ENCODE measurements at places on chromosomes 5 and 9.
A peak's percentile ranks its signal among the peaks of the same experiment; 100 is the strongest.

GRCh38 chr9:121960665-121961064, 132.4 kb downstream of the TTLL11 start:
- DNase-seq, result no peak

- DNase-seq, result peak; percentile 72
Observed at GRCh38 chr5:146340260-146341081, 1.8 kb downstream of the POU4F3 start.

- no peak for DNase-seq
Observed at GRCh38 chr9:107881626-107882300, 392.2 kb upstream of the KLF4 start.

DNA sequence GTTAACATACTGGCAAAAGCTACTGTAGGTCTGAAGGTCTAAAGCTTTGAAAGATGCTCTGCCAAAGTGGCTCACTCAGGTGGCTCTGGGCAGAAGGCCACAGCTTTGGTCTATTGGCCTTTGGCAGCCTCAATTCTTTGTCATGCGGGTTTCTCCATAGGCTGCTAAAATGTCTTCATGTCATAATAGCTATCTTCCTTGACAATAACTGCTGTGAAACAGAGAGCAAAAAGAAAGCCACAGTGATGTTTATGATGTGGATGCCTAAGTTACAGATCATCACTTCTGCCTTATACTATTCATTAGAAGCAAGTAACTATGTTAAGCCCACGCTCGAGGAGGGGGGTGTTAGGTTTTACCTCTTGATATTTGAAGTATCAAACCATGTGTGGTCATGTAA, 906.1 kb upstream of the CDH9 start:
- DNase-seq, result no peak

GRCh38 chr9:97176206-97176605, 131.3 kb upstream of the CCDC180 start:
- no peak for DNase-seq

DNA sequence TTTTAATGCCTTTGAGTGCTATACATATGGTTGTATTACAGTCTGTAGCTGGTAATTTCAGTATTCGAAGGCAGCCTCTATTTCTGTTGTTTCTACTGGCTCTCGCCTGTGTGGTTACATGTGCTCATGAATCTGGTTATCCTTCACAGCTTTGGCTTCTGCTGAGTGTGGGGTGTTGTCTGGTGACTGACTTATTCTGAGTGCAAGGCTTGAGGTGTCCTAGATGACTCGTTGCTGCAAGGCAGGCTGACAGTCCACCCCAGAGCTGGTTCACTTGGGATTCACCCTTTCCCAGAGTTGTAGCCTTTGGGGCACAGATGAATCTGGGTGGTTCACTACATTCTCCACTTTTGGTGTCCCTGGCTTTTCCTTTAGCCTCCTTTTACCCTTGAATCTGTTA, 41.4 kb downstream of the PDE8B start:
- no peak for DNase-seq

- DNase-seq, result no peak
Observed at GRCh38 chr9:70607926-70608325, 193.5 kb upstream of the KLF9 start.

DNA sequence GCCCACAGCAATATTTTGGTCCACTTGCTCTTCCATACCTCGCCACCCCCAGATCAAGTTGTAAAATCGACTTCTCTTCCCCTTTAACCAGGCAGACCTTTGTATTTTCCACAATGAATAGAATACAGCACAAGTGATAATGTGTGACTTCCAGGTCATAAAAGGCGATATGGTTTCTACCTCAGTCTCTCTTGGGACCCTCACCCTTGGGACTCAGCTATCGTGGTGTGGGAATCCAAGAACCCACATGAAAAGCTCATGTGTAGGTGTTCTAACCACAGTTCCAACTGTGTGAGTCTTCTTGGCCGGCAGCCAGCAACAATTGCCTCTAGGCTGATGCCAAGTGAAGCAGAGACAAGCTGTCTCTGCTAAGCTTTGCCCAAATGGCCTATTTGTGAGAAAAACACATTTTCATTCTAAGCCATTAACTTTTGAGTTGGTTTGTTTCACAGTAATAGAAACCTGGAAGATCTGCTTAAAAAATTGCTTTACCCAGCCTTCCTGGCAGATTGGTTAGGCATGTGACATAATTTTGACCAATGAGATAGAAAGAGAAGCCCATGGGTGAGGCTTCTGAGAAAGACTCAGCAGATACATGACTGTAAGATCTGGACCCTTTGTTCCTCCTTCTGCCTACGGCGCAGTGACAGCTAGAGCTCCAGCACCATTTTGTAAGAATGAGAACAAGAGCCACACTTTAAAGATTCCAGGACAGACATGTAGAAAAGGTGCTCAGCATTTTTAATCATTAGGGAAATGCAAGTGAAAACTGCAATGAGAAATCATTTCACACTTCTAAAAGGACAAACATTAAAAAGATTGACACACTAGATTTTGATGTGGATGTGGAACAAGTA, 18.3 kb upstream of the MLLT3 start:
- peak; percentile 60 for DNase-seq

- no peak for DNase-seq
Observed at GRCh38 chr9:8070779-8071444, 271.3 kb upstream of the DMAC1 start.

GRCh38 chr5:27158171-27158570, 119.8 kb upstream of the CDH9 start:
- no peak for DNase-seq

GRCh38 chr9:136403538-136403914, 3.6 kb upstream of the SNAPC4 start:
- no peak for DNase-seq

GRCh38 chr5:78776637-78777036, 128.1 kb upstream of the LHFPL2 start:
- DNase-seq, result no peak

DNA sequence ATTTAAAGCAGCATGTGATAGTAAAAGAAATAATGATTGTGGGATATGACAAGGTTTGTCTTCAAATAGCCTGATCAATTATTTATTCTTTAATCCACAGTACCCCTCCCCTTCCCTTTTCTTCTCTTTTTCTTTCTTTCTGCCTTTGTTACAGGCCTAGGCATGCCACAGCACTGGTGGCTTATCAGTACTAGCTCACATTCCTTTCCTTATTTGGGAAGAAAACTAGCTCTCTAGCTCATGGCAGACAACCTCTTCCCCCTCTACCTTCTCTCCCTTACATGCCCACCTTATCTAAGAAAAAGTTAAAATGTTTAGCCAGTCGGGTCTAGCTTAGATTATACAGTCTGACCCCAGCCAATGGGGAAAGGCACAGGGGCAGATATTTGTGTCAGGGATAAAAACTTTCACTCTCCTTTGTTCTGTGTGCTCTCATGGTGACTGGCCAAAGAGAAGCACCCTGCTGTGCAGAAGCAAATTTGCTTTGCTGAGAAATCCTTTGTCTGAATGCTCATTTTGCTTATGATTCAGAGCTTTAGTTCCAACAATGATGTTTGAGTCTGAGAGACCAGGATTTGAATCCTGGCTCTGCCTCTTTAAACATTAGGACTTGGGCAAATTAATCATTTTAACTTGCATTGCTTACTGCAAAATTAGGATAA, 75.8 kb upstream of the CDH12 start:
- DNase-seq, result no peak

DNA sequence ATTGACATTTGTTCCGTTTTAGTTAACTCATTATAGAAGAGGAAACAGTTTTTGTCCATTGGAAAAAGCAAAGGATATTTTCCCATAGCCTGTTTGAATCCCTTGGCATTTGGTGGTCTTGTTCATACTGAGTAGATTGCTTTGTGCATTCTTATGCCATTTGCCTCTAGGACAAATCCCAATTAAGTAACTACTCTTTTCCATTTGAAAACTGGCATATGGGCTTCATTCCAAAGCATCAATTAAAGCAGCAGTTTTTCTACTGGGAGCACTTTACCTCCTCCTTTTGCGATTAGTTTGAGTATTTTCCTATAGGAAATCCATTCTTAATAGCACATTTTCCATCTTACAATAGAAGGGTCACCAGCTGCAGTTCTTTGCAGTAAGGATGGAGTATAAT, 31.2 kb downstream of the GPR21 start:
- DNase-seq, result no peak

DNA sequence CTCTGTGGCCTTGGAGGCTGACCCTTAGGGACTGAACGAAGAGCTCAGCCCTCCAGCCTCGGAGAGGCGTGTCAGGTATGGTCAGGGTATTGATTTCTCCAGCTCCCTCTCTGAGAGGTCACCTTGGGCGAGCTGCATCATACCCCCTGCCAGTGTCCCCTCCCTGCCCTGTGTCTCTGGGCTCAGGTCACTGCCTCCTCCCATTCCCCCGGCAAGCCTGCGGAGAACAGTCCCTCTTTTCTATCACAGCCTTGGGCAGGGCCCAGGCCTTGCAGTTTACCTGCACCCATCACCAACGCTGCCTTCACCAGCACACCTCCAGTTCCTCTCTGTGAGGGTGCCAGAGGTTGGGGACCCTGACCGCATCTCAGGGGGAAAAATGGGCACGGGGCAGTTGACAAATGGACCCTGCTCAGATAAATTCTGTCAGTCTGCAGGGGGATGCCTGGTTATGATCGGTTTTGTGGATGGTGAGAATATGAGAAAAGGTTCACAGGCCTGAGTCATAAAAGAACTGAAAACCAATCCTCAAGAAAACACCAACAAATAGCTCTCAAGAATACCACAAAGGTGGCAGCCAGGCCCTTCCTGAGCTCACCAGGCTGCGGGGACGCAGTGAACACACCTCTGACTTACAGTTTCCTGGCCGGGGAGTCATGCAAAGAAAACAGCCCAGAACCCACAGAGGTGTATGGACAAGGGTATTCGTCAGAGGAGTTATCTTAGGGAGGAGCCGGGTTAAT, 24.7 kb upstream of the RXRA start:
- DNase-seq, result no peak

DNA sequence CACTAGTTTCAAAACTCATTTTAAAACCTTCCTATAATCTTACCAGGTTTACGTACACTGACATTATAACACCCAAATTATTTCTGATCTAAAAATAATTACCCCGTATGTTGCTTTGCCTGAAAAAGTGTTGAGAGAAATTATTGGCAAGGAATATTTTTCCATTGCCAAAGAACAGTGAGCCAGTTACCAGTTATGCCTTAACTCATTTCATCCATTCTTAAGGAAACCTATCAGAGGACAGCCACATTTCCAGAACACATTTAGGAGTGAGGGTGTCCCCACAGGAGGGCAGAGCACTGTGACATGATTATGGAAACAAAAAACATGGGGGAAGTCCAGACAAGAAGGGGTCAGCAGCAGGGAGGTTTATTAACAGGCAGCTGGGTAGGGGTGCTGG, 52.2 kb downstream of the GABBR2 start:
- DNase-seq, result no peak

- peak; percentile 23 for DNase-seq
Observed at GRCh38 chr5:167352801-167353200, 938.6 kb upstream of the WWC1 start.

GRCh38 chr5:3889412-3890142, 293.9 kb downstream of the IRX1 start:
- DNase-seq, result no peak

DNA sequence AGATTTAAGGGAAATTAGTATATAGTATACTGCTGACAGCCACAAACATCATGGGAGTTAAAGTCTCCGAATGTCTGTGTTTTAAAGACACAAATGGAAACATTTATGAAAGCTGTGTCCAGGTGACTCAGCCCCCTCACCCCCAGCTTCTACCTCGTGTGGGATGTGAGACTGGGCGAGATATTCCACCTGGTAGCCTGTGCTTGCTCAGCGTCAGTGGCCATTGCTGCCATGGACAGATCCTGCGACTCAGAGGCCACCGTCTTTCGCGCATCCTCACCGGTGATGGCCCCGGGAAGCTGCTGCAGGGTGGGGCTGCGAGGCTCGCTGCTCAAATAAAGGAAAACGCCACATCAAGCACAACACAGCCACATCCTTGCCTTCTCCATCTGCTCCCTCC, 31.2 kb upstream of the EXOC3 start:
- DNase-seq, result no peak

DNA sequence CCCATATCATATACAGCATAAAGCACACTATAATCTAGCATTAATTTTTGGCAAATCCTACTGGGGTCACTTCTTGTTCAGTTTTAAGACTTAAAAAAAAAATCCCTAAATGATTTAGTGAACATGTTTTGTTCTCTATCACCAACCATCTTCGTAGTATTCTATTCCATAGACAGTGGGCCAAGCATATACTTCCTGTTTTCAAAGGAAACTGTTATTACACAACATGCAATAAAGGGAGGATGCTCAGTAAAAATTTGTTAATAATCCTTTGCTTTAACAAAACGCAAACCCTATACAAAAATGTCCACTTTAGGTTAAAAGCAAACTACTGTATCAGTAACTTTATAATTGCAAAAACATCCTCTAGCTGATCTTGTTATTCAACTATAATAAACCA, 13.0 kb downstream of the CCNH start:
- DNase-seq, result no peak

GRCh38 chr5:128626536-128627090, 88.6 kb upstream of the FBN2 start:
- DNase-seq, result no peak

GRCh38 chr9:111107141-111107540, 68.9 kb upstream of the LPAR1 start:
- no peak for DNase-seq

DNA sequence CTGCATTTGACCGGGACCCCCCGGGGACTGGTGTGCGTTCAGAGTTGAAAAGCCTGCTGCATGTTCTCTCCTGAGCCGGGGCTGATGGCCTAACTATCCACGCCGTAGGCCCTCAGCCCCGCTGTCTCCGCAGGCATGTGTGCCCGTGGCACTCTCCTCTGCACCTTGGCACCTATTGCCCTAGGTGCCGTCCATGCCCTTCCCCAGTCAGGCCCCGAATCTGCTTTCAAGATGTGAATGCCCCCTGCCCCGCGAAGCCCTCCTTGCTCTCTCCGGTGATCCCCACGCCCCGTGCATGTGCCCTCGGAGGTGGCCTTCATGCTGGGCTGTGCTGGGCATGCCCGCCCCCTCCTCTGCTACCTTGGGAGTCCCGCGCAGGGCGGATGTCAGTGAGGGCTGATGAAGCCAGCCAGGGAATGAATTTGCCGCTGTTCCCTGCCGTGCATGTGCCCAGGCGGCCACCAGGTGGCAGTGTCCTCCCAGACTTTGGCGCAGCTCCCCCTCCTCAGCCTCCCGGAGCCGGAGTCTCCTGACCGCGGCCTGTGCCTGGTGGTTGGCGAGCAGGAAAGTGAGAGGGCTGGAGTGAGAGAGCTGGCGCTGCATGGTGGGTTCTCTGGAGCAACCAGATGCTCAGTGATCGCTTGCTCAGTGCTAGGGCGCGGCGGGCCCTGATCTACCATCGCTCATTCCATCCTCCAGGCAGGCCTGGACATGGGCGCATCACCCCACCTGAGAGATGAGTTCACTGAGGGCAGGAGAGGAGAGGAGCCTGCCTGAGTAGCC, 112.9 kb upstream of the LMX1B start:
- DNase-seq, result peak; percentile 90

DNA sequence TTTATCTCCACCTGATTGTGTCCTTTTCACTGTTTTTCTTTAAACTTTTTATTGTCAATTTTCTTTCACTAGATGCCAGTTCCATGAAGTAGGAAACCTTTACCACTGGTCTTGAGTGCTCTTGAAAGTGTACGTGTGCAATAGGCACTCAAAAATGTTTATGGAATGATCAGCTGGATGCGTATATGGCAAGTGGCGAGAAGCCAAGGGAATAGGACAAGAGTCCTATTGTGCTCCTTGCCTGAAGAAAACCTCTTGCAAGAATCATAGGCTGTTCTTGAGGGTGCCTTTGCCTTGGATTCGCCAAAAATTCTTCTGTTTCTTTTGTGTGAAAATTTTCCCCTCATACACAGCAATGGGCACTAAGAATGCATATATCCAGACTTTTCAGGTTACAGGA, 97.7 kb downstream of the GHR start:
- no peak for DNase-seq
